NCI-H1436 (cell line): ENCODE measurements at places on chromosomes 7 and 10.
A peak's percentile ranks its signal among the peaks of the same experiment; 100 is the strongest.

- no peak for DNase-seq
Measured at GRCh38 chr7:146768957-146769356, 652.4 kb downstream of the CNTNAP2 start.

DNA sequence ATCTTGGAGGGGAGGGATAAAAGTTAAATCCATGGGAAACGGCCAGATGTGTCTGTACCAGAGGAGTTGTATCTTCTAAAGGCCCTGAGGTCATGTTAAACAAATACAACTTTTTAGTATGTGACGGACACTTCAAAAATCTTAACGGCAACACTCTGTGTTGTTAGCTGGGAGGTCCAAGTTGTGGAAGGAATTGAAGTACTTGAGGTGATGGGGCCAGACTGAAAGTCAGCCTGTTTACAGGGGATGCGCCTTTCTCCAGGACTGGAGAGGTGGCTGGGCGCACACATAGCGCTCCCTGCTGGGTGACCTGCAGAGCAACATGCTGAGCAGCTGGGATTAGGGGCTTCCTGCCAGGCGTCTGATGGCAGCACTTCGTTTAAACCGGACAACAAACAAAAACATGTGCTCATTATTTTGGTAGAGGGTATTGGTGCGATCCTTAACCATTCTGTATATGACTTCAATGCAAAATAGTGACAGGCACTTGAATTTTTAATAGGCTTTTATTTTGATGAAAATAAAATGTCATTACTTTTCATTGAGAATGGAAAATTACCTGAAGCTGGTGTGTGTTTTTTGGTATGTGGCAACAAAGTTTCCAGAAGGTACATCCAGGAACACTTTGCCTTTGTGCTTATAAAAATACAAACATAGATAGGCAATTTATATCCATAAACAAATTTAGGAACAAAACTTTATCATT is 198.2 kb downstream of the MLLT10 start:
- peak; percentile 41 for DNase-seq

DNA sequence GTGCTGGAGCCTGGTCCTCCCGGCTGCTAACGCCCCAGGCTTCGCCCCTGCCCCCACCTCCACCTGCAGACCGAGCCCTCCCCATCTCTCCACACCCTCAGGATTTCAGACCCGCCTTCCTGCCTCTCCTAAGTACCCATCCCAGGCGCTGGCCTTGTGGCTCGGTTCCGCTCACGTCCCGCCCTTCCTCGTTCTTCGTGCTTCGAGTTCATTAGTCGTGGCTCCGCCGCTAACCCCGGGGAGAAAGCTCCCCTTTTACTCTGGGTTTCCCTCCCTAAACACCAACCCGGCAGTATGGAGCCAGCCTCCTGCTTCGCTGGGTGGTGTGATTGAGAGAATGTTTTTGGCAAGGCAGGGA is 11.2 kb downstream of the EMX2 start:
- no peak for DNase-seq

DNA sequence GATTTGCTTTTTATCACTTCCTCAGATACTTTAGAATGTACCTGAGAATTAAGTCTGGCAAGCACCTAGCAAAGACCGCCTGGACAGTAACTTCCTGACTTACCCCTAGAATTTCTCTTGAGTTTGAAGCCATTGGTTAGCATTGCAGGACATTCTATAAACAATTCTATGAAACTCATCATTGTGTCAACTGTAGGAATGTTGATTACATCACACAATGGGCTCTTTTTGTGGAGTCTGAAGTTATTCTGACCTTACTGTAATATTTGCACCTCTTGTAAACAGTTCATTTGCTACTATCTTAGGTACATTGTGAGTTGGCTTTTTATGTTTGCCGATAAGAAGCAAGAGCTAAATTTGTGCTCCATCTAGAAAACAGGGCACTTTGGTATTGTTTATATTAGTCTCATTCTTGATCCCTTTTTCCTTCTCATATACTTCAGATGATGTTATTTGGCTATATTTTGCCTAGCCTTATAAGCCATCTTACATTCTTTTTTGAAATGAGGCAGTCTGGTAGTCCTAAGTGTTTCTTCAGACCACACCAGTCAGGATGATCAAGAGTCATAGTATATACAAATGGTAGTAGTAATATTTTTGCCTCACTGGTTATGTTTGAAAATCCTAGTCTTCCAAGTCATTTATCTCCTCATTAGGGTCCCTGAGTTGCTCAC is 52.4 kb downstream of the CASD1 start:
- DNase-seq: no peak

DNA sequence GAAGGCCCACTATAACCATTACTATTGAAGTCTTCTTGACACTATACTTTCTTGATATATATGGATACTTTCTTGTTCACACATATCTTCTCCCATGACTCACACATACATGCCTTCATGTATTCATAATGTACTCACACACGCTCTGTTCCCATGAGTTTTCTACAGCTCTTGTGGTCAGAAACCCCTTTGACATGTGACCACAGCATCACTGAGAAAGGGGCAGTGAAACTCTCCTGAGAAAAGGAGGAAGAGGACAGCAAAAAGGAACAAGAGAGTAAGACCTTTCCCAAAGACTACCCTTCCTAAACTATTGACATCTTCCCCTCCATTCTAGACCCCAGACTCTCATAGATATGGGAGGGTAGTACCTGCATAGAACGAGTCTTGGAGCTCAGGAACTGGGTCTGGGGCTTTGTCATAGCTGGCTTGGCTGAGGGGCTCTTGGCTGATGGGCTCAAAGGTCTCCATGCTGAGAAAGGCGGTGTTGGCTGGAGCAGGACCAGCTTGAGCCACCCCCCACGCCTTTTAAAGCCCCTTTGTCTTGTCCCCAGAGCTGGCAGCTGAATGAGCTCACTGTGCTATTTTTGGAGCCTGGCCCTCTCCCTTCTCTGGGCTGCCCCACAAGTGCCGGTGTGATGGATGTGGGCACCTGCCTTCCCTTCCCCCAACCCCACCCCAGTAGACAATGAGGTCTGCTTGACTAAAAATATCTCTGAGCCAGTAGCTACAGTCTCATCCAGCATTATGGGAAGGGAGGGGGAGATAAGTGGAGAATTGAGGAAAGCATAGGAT is 5.1 kb downstream of the SYNPO2L start:
- no peak for DNase-seq

DNA sequence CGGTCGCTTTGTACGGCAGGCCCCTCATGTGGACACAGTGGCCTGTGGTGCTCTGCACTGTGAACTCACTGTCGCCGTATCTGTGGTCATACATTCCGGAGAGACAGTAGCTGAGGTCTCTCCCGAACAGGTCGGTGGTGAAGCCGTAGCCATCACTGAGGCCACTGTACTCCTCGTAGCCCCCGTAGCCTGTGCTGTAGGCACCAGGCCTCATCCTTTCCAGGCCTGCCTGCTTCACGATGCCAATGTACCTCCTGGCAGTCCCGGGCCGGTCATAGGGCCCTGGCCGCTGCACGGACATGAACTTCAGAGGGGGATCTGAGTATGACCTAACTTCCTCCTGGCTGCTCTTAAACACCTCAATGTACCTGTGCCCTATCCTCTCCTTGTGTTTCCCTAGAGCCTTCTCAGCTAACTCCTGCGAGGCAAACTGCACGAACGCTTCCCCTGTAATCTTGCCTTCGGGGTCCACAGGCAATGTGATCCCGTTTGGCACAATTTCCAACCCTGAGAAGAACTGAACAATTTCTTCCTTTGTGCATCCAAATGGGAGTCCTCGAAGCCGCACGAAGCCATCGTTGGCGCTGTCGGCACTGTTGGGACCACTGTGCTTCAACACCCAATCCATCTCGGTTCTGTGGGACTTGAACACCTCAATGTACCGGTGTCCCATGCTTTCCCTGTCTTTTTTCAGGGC is 15.7 kb downstream of the FXYD4 start:
- no peak for DNase-seq

GRCh38 chr7:2757904-2758672 is 70.1 kb downstream of the AMZ1 start:
- peak; percentile 15 for DNase-seq

- no peak for DNase-seq
Measured at GRCh38 chr7:21192657-21193056, 235.2 kb upstream of the SP4 start.

GRCh38 chr10:132036887-132037675 is 28.7 kb upstream of the JAKMIP3 start:
- DNase-seq: no peak

DNA sequence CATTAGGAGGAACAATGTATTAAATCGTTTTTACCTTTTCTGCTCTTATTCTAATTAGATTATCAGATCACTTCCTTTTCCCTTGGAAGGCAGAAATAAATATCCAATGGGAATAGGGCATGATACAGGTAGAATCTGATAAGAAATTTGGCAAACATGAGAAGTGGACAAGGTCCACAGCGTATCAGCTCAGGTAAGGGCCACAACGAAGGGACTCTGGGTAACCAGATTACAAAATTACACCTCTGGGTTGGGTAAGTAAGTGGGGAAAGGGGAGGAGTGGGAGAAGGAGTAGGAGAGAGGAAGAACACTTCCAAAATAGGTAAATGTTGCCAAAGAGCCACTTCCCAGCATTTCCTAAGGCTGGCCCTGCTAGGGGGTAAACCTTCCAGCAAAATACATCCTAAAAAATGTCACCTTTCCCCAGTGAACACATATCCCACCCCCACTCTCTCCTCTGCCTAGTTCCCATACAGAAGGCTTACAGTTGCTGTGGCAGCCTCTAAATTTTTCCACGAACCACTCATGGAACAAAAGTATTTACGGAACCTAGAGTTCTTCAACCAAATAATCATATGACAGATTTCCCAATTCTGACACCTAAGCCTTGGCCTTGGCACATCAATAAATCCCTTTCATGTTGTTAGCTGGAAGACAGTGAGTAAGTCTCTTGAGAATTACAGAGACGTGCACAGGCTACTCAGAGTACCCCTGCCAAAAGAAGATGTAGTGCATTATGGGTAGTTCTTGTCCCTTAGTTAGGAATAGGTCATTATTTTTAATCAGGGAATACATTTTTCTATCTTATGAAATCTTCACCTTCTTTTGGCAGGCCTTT is 51.5 kb upstream of the DLX6 start:
- no peak for DNase-seq

- no peak for DNase-seq
Measured at GRCh38 chr10:130806426-130806825, 505.1 kb downstream of the TCERG1L start.

DNA sequence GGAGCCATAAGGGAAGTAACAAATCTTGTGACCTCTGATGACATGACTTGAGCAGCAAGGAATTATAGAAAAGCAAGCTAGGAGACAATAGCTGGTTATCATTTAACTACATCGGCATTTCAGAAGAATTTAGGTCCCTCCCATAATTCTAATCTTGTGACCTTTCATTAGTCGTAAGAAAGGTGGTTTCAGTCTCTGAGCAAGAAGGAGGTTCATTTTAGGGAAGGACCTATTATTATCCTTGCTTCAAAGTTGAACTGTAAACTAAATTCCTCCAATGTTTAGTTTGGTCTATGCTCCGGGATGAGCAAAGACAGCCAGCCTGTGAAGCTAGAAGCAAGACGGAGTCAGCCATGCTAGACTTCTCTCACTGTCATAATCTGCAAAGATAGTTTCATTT is 159.6 kb downstream of the SLC16A9 start:
- no peak for DNase-seq

- no peak for DNase-seq
Measured at GRCh38 chr7:5779141-5779540, 2.3 kb downstream of the RNF216 start.

GRCh38 chr10:73946253-73947145 is 35.6 kb downstream of the PLAU start:
- no peak for DNase-seq

DNA sequence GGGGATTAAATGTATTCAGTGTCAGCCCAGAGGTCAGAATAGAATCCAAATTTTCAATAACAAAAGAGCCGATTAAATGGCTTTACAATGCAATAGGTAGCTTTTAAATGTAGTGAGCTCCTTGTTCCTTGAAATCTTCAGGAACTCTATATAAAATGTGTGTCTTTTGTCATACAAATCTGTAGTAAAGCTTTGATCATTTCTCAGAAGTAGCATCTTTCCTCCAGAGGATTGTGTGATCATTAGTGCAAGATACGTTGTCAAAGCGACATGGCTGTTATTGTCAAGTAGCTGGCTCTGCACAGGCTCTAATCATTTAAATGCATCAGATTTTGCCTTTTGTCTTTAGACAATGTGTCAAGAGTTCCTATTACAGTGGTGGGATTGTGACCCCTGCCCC is 116.1 kb upstream of the NAMPT start:
- no peak for DNase-seq

DNA sequence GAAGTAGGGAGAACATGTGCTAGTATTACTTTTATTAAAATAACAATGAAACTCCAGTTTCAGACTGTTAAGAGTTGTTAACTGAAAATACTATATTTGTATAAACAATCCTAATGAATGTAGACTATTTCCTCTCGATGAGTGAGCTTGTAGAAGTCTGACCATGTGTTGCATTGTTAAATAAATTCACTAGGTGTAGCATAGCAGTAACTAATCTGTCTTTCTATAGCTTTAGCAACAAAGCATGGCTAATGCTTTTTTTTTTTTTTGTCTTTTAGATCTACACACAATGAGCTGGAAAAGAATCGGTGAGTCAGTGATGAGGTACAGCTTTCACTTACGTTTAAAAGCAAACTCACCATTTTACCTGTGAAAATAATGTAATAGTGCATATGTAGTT is 37.1 kb downstream of the MXI1 start:
- no peak for DNase-seq
